Stimulated activated CD8-positive, alpha-beta memory T cell treated with anti-CD3 and anti-CD28 coated beads, Interleukin-7, amount 100 ng/mL, for 1 hour (primary cell): ENCODE measurements at places on chromosomes 7 and 10.

GRCh38 chr10:123870260-123870659, 21.3 kb downstream of the CPXM2 start:
- DNase-seq = no peak

DNA sequence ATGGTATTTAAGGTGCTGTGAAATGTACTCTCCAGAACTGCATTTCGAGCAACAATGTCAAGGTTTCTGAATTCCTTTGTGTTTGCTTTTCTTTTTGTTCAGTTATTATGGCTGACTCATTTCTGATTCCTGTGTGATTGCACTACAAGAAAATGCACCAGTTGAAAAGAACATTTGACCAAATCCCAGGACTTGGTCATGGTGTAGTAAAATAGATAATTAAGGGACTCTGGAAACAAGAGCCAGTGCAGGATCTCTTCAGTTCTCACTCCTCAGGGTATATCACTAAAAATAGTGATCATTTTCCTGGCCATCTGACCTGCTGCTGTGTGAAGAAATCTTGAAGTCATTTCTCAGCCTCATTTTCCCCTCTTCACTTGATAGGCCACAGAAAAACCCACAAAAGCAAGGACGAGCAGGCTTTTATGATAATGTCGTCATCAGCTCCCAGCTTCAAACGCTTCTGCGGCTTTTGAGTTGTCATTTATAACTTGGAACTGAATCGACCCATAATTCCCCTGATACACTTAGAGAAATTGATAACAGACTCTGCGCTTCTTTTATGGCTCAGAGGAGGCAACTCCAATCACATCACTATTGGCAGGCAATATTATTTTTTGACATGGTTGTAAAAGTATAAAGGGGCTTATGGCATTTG, 274.7 kb downstream of the HDAC9 start:
- DNase-seq = no peak

- no peak for DNase-seq
These were observed 9.7 kb downstream of the ZMIZ1 start for GRCh38 chr10:79078367-79079053.

DNA sequence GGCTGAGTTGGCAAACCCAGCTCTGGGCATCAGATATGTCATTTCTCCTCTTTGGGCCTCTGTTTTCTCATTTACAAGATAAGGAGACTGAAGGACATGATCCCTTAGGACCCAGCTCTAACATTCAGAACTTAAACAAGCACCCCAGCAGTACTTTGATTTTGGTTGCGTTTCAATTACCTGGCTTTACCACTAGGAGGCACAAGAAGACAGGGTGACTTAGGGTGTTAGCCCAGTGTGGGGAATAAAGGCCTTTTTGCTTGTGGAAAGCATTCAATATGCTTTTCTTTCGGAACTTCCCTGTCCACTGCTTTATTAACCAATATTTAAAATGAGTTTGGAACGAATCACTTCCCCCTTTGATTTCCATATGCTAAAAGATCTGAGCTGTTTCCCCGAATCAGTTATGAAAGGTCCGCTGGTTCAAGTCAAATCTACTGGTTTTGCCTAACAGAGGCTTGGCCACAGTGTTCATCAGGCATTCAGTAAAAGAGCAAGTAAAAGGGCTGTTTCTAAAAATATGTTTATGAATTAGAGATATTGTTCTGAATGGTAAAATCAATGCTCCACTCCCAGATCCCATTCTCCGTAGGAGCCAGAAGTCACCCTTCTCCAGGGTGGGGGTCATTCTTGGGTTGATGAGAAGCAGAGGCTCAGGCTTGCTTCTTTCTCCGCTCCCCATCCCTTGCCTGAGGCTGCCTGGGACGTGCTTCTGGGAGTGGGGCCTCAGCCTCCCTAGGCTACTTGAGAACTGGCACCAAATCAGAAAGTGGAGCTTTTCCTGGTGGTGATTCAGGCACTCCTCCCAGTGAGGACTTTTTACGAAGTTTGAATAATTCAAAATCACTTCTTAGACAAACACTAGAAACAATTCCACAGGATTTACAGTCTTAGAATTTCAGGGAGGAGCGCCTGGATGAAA, 105.5 kb downstream of the MYOF start:
- DNase-seq = no peak

DNA sequence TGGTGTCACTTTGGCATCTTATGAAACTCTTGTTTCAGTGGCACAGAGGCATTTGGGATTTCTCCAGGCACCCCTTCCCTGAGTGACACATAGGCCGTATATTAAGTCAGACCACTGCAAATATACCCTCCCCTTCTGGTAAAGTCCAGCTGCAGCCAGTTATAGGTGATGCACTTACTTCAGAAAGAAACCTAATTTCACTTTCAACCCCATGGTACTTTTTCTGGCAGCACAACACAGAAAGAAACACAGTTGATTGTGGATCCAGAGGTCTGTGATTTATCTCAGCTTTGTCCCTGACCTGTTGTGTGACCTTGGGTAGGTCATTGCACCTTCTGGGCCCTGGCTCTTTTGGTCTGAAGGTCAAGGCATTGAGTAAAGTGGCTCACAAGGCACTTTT, 173.2 kb downstream of the BUB3 start:
- no peak for DNase-seq

GRCh38 chr7:26900251-26900650, 35.9 kb upstream of the SKAP2 start:
- no peak for DNase-seq

- DNase-seq = no peak
These were observed 95.1 kb upstream of the DIP2C start for GRCh38 chr10:784403-785088.

DNA sequence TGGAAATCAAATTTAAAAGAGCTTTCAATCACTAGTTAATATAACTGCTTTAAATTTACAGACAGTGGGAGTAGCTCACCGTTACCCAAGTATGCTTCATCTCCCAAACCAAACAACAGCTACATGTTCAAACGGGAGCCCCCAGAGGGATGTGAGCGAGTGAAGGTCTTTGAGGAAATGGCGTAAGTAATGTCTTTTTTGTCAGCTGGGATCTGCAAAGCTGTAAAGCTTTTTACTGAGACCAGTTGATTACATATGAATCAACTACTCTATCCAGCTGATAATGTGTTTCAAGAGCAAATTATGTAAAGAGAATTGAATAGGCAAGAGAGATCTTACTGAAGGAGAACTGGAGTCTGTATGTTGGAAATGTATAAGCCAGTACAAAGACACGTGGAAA, 116.2 kb downstream of the GLCCI1 start:
- no peak for DNase-seq

DNA sequence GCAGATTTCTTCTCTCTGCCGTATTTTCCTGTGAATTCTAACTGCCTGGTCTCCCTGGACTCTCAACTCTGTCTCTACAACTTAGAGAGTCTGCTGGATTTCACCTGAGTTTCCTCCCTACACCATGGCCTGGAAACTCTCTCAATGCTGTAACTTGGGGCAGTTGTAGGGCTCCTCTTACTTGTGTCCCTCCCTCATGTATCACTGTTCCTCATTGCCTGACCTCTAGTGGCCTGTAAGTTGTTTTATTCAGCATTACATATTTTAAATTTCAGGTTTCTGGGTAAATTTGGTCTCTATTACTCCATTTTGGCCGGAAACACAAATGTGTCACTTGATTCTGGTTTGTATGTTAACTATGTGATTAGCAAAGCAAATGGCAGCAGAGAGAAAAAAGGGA, 70.9 kb downstream of the DYNC1I1 start:
- DNase-seq = no peak

GRCh38 chr10:44372181-44372580, 12.7 kb downstream of the CXCL12 start:
- no peak for DNase-seq
